ENCODE measurements at places on chromosomes 4 and X.

DNA sequence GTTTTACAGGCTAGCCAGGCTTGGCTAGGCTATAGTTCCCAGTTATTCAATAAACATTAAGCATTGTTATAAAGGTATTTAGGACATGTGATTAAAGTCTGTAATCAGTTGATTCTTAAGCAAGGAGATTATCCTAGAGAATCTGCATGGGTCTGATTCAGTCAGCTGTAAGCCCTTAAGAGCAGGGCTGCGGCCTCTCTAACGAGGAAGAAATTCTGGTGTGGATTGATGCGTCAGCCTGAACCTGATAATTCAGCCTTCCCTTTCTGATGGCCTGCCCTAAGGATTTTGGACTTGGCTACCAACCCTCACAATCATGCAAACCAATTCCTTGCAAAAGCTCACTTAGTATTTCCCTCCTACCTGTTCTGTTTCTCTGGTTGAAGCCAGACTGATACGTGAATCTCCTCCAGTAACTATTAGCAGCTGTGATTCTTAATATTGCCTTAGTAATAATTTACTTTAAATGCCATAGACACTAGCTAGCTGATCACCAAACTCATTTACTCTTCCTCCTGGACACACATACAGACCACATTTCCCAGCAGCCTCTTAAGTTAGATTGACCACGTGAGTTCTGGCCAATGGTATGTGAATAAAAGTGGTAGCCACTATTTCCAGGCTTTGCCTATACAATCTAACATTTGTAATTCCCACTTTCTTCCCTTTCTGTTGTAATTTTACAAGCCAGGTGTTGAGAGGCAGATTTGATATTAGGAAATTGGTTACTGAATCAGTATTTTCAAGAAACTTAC is 678.0 kb upstream of the INTU start:
- no peak for DNase-seq

GRCh38 chr4:161651586-161651985 is 512.2 kb downstream of the FSTL5 start:
- no peak for DNase-seq

DNA sequence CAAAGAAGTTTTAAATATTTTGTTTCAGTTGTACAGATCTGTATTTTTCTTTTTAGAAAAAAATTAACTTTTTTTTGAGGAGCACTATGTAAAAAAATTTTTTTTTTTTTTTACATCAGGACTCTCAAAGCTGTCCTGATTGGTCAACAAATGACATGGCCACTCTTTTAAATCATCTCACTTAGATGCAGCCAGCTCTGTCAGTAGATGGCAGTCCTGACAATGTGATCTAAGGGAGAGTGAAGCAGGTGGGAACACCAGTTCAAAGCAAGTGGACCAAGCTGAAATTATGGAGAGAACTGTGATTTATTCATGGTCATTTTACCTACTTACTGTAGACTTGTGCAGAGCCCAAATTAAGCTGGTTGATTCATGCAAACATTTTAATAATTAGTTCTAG is 174.7 kb upstream of the GPRIN3 start:
- no peak for DNase-seq

GRCh38 chr4:103719105-103719829 is 518 bp downstream of the TACR3 start:
- DNase-seq: no peak

DNA sequence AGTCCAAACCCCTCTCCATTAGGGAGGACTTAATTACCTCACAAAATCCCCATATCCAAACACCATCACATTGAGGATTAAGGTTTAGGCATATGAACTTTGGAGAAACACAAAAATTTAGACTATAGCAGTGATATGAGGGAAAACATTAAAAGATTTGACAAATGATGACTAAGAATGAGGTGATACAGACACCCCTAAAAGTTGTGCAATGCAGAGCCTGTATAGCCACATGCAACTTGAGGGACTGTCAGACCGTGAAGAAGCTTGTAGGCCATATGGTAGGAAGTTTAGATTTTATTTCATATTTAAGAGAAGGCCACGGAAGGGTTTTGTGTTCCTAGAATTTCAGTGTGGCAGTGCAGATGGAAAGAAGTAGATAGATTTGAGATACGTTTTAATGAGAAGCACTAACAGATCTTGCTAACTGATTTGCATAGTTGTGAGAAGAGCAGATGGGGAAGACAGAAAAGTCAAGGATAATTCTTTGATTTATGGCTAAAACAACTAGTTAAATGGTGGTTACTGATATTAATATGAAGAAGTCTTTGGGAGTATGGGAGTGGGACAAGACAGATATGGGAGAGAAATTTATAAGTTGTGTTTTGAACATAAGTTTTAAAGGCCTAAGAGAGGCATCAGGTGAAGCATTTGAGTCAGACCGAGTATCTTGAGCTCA is 5.5 kb upstream of the FIP1L1 start:
- no peak for DNase-seq

- no peak for DNase-seq
Measured at GRCh38 chrX:20863649-20864048, 510.6 kb upstream of the CNKSR2 start.

- no peak for DNase-seq
Measured at GRCh38 chr4:115675719-115676118, 562.3 kb upstream of the NDST4 start.

- no peak for DNase-seq
Measured at GRCh38 chr4:150591904-150592303, 10.0 kb downstream of the MAB21L2 start.
